ENCODE measurements at places on chromosomes 5 and 9.
A peak's percentile ranks its signal among the peaks of the same experiment; 100 is the strongest.

DNA sequence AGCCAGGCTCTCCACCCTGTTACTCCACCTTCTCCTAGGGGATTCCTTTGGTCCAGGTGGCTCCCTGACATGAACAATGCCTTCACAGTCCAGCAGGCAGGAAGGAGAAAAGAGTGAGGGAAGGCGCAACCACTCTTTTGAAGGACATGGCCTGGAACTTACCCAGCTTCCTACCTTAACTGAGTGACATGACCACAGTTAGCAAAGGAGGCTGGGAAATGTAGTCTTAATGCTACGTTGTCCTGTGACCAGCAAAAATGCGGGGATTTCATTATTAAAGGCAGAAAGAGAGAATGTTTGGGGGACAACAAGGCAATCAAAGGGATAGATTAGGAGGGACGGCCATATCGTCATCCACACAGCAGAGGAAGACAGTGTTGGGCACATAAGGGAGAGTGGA lies 100.3 kb upstream of the ERCC6L2 start:
- no peak for DNase-seq

DNA sequence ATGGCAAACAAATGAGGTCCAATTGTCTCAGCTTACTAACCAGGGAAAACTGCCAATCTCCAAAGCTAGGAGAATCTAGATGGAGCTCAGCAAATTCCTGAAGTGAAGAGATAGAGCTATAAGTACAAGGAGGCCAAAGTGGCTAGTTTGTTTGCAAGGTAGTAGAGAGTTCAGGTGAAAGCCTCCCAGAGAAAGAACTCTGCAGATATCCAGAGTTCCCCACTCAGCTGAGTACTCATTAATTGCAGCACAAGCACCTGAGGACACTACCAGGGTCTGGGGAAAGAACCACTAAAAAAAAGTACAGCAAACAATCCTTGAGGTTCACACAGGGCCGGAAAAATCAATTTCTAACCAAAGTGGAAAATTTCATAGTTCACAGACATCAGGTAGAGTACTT lies 250.9 kb downstream of the TMEM232 start:
- no peak for DNase-seq

- DNase-seq, result no peak
Measured at GRCh38 chr9:108083160-108083750, 593.7 kb upstream of the KLF4 start.

DNA sequence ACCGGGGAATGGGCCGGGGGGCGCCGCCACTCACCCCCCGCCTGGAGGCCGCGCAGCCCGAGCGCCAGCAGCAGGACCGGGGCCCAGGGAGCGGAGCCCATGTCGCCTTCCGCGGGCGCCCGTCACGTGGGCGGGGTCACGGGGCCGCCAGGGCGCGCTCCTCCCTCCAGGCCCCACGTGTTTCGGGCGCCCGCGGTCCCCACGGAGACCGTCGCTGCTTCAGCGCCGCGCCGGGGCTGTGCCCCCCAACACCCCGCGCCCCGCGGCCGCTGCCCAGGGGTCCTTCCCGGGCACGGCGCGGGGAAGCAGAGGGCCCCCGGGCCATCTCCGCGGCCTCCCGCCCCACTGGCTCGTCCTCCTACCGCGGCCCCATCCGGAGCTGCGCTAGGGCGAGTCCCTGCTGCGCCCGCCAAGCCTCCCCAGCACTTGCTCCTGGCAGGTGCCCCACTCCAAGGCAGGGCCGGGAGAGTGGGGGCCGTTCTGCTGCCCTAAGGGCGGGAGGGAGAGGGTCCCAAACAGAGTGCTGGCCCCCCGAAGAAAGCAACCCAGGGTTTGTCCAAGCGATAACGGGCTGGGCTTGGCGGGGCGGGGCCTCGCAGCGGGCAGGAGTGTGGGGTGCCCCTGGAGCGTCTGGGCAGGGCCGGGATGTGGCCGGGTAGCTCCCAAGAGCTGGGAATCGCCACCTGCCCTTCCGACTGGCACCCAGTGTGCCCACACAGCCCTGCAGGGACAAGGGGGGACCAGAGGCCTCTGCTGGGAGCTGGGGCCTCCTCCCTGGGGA lies at the start of gene DPP7:
Gene DPP7, minus strand, starts transcription at position 121 of the 781 bp plus-strand sequence. Its CDS starts 20 bp downstream, at position 101.
- DNase-seq, result peak; percentile 89

GRCh38 chr5:65010841-65011240 lies 242.1 kb downstream of the CWC27 start:
- no peak for DNase-seq

All from activated CD4-positive, alpha-beta T cell treated with anti-CD3 and anti-CD28 coated beads for 36 hours (primary cell).